ENCODE measurements at places on chromosomes 5 and 9.
A peak's percentile ranks its signal among the peaks of the same experiment; 100 is the strongest.

GRCh38 chr9:15529566-15530324 is 19.0 kb upstream of the PSIP1 start:
- DNase-seq: no peak

GRCh38 chr5:131514316-131515283 is 120.4 kb downstream of the RAPGEF6 start:
- no peak for DNase-seq

GRCh38 chr5:157925786-157926671 is 67.1 kb upstream of the CLINT1 start:
- no peak for DNase-seq

- DNase-seq: no peak
Observed at GRCh38 chr9:96604004-96604319, 15.7 kb downstream of the CDC14B start.

GRCh38 chr5:169696621-169697510 is 59.8 kb downstream of the DOCK2 start:
- DNase-seq: peak; percentile 41

- no peak for DNase-seq
Observed at GRCh38 chr9:131335368-131335755, 45.8 kb downstream of the PLPP7 start.

- DNase-seq: no peak
Observed at GRCh38 chr5:164663198-164663989, 1158.0 kb downstream of the MAT2B start.

Measured in cardiac muscle cell (in vitro differentiated cells and primary cell).